ENCODE measurements at places on chromosomes 3 and 15.

DNA sequence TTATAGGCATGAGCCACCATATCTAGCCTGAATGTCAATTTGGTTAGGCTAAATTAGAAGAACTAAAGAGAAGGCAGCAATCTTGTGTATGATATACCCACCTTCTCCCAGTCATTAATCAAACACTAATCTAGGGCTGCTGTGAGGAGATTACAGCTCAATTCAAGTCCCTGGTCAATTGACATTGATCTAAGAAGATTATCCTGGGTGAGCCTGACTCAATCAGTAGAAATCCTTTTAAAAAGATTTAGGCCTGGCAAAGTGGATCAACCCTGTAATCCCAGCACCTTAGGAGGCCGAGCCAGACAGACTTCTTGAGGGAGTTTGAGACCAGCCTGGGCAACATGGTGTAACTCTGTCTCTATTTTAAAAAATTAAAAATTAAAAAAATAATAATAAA lies 2.5 kb upstream of the DNAH12 start:
- DNase-seq = no peak

DNA sequence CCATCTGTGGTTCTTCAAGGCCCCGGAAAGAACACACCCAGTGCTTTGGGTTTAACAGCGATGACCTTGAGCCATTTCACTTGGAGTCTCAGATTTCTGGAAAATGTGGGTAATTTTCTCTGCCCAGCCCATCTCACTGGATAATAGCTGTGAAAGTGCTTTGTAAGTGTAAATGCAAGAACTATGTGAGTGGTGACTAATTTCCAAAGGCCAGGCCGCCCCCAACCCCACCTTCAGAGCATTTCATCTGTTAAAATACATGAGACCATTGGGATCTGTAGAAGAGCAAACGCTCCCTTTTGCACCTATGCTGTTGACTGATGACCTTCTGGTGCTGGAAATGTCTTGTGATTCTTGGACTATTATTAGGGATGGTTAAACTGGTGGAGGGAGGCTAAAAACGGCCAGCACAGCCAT lies 196.8 kb upstream of the LPP start:
- DNase-seq = no peak

DNA sequence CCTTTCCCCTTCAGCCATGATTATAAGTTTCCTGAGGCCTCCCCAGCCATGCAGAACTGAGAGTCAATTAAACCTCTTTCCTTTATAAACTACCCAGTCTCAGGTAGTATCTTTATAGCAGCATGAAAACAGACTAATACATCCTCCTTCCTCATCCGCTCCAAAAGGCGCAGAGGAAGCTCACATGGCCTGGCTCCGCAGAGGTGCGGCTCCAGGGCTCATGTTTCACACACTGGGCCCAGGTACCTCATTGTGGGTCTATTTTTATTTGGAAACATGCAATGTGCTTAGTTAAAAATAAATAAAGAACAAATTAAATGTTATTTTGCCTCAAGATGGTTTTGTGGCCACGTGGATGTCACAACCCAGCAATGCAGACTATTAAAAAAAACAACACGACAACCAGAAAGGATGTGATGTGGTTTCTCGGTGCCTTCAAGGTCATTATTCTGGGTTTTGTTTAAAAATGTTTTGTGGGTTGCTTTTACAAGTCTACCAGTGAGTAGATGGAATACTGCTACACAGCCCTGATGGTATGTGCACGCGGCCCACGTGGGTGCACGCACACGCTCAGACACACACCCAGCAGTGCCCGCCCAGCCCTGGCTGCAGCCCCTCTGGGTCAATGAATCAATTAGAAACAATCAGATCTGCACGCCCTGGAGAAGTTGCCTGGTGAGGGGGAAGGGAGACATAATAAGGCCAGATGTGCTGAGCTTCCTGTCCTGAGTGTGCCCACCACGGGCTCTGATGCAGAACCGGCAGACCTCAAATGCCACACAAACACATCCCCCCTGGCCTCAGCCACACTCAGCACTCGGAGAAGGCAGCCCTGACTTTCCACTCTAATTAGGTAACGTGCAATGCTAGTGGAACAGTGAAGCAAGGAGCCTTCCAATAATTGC lies 140.1 kb downstream of the ADAMTS17 start:
- no peak for DNase-seq

GRCh38 chr3:8443829-8444791 lies 57.5 kb upstream of the LMCD1 start:
- DNase-seq = no peak

DNA sequence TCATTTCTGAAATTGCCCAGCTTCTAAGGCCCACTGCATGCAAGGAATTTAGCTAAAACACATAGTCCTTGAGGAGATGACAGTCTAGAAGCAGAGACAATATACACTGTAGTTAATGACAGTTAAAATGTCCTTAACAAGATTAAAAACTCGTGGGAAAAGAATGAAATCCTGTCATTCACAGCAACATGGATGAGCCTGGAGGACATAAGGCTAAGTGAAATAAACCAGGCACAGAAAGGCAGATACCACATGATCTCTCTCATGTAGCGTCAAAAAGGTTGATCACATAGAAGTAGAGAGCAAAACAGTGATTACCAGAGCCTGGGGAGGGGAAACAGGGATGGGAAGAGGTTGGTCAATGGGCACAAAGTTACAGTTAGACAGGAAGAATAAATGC lies 36.3 kb upstream of the GOLGA8J start:
- DNase-seq = no peak

DNA sequence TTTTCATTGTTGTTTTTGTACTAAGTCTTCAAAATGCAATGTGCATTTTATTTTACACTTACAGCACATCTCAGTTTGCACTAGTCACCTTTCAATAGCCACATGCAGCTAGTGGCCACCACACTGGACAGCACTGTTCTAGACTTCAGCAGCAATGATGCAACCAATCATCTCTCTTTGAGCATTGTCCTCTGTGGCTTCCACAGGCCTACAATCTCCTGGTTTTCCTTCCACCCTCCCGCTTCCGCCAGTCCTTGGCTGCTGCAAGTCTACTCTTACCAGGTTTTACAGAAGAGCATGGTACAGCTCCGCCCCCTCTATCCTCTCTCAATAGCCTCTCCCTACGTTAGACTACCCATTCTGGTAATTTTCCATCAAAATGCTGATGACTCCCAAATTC lies 25.1 kb upstream of the FSIP1 start:
- DNase-seq = no peak

GRCh38 chr3:183953471-183954070 lies 64.1 kb downstream of the ABCC5 start:
- no peak for DNase-seq

GRCh38 chr3:73597476-73597875 lies 27.3 kb downstream of the PDZRN3 start:
- DNase-seq = no peak

DNA sequence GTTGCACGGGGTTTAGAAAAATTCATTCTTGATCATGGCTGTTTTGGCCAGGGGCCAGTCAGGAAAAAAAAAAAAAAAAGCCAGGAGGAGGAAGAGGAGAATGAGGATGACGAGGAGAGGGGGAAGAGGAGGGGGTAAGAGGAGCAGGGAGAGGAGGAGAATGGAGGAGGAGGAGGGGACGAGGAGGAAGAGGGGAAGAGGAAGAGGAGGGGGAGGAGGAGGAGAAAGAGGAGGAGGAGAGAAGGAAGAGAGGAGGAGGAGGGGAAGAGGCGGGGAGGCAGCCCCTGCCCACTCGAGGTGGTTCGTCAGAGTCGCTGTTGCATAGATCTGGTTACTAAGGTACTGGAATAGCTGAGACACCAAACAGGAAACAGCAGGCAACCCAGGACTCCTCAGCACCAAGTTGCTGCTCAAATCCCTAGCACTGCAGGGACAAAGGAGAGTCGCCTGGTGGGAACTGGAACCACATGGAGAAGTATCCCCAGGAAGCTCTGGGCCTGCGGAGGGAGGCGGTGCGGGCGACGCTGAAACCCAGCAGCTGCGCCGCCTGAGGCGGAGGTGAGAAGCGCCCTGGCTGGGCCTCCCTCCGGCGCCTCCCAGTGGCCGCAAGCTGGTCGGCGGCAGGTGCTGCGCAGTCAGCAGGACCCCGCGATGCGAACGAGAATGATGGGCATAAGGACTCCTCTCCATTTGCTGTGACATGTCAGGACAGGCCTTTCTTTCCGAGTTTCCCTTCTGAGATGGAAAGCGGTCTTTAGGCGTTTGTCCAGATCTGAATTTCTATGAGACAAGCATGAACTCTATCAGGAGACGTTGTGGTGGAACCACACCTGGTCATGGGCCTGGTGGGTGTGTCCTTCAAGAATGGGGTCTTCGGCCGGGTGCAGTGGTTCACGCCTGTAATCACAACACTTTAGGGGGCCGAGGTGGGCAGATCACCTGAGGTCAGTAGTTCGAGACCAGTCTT lies 17.5 kb downstream of the FAM240A start:
- peak; percentile 55 for DNase-seq

DNA sequence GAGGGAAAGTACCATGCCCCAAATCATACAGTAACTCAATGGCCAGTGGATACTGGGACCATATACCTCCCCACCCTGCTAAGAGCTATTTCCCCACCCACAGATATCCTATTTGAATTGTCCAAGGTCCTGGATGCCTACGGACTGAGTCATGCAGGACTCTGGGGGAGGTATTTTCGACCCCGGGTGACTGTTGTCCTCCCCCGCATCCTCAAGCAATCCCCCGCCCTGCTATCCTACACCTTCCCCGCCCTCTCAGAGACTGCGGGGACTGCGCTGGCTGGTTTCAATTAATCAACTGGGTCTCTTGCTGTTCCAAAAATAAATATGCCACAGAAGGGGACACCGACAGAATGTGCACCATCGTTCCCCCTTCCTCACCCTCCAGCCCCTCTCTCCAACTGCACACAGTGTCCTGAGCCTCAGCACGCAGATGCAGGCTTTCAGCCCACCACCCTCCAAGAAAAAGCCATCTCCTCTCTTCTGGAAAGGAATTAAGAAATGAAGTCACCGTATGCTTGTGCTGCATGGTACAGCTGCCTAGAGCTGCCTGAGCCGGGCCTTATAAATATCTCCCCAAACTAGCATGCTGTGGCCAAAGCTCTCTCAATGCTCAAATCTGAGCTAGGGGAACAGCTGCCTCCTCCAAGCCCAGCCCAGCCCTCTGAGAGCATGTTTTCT lies 8.1 kb downstream of the CAV3 start:
- no peak for DNase-seq

- DNase-seq = no peak
These were observed 205.4 kb upstream of the SETMAR start for GRCh38 chr3:4097801-4098200.

DNA sequence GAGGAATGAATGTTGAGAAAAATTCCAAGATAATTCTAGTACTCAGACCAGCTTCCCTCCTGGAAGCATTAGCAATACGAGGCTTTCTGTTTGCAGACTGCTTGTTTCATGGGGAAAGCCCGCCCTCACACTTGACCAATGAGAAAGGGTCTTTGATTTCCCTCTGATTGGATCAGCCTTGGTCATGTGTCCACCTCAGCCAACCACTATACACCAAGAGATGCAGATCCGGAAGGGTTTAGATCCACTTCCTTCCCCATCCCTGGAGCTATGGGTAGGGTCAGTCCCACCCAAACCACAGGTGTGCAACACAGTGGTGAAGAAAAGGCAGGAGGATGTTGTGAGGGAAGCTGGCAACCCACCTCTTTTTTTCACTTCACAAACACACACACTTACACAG lies 154.7 kb downstream of the SV2B start:
- no peak for DNase-seq

GRCh38 chr3:105661461-105661860 lies 207.4 kb downstream of the CBLB start:
- DNase-seq = no peak

GRCh38 chr3:129506231-129506742 lies 22.2 kb upstream of the RHO start:
- DNase-seq = no peak

DNA sequence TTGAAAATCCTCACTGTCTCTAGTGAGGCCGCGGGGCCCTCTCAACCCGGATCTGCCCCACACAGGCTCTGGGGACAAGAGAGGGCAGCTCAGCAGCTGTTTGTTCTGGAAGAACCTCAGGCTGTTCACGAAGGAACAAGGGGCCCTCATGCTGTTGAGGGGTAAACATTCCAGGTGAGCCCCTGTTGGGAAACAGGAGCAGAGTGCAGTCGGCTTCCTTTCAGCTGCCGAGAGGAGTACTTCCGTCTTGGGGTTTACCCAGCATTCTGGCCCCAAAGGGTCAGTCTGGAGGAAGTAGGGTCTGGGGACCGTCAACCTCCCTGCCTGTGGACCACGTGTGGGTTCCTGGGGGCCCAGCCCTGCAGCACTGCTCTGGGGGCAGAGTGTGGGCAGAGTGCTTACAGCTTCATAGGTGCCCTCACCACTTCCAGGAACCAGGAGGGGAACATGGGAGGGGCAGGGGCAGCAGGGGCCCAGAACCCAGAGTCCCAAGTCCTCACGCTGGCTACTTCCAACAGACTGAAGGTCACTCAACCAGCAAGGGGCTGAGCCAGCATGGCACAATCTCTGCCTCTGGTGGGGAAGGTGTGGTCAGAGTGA lies 49.2 kb upstream of the CTSH start:
- no peak for DNase-seq

DNA sequence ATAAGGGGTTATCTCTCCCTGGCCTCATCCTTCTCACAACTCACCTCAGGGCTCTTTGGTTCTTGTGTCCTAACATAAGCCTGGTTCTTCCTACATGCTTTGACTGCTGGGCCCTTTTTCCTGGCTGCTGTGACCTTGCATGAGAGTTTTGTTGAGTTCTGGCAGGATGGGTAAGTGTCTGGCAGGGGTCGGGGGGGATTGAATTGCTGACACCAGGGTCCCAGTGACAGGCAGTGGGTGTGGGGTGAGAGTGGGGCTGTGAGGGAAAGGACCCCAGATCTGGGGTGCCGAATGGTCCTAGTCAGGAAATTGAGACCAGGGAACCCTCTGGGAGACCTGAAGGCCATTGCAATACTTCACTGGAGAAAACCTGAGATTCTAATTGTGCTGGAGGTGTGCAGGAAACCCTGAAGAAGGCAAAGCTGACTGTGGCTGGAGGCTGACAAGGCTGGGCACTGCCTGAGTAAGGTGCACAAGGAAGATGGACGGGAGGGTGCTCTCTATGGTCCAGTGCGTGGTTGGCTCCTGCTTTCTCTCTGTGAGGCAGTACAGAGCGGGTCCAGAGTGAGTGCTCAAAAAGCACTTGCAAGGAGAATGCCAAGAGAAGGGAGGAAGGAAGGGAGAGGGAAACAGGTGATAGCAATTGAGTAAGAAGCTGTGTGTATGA lies 76.8 kb downstream of the CLSTN2 start:
- DNase-seq = no peak

Measured in effector memory CD4-positive, alpha-beta T cell (primary cell).